ENCODE measurements at places on chromosomes 1 and 21. TPM values are rescaled to one million over a fixed set of nuclear protein-coding genes. Genes with fewer than 3 reads are reported as not detected.

NECTIN4 gene
- 0.04 TPM for total RNA-seq

MEGF6 gene
- 20.8 TPM for total RNA-seq

KCNN3 gene
- 5.1 TPM for total RNA-seq

SIK1 gene
- 2.7 TPM for total RNA-seq

GSTM5 gene
- 19.4 TPM for total RNA-seq

WDR47 gene
- 10.8 TPM for total RNA-seq

NCSTN gene
- total RNA-seq, result 43.4 TPM

DNA sequence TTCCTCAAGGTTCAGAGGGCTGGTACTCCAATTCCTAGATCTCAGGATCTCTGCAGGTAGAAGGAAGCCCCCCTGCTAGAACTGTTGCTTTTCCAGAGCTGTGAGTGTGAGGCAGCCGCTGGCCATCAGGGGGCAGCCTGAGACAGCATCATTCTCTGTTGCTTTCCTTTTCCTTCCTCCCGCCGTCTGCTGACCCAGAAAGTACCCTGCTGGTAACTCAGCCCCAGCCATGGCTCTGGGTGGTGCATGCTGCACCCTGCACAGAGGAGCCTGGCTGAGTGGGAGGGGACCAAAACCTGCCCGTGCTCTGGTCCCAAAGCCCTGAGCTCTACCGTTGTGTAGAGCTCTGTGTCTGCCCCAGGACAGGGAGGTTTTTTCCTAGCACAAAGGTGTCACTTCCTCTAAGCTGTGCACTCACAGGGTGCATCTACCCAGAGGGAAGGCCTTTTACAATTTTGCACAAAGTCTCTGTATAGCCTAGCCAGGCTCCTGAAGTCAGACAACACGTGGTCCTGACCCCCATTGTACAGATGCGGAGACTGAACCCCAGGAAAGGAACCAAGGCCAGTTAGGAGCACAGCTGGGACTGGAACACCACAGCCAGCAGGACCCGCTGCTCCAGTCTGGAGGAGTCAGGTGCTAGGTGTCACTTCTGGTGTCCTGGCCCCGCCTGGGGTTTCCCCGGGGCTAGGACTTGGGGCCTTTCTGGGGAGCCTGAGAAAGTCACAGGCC is 5.6 kb upstream of the FAM131C start:
- peak; percentile 83 for DNase-seq

DNA sequence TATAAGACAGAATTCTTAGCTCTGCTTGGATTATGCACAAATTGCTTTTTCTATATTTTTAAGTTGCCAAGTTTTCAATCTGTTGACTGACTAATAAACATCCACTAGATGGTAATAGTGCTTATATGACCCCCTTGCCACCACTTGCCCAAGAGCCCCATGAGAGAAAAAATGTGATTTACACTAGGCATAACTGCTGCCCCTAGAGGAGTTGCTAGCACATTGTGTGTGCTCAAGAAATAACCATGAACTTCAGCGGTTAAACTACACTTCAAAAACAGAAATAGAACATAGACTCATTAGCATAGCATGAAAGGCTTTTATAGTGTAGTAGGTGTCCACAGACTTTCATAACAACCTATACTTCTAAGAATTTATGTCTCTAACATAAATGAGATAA is 61.4 kb downstream of the BRINP3 start:
- no peak for DNase-seq

DNA sequence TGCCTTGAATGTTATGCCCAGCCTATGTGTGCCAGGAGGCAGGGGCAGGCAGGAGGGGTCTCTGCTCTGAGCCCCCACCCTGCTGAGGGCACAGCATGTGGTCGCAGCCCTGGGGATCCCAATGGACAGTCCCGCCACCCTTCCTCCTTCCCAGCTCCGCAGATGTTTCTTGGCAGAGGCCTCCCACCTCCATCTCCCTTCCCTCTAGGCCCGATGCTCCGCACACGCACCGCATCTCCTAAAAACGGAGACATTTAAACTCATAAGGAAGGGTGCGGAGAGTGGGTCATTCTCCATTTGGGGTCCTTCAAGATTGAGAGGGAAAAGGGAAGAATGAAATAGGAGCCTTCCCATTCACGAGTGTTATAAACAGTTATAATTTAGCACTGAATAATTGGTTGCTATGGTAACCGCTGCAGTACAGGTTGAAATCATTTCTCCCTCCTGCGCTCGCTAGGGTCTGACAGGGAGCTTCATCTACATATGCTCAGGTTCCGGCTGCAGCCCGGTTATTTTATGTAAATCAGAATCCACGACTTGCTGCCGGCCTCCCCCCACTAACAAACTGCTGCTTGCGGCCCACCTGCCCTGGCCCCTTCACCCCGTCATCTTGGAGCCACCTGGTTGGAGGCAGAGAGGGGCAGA is 16.0 kb downstream of the CHD5 start:
- no peak for DNase-seq

- DNase-seq, result peak; percentile 80
Measured at GRCh38 chr1:201408176-201408833, 9.2 kb upstream of the LAD1 start.

DNA sequence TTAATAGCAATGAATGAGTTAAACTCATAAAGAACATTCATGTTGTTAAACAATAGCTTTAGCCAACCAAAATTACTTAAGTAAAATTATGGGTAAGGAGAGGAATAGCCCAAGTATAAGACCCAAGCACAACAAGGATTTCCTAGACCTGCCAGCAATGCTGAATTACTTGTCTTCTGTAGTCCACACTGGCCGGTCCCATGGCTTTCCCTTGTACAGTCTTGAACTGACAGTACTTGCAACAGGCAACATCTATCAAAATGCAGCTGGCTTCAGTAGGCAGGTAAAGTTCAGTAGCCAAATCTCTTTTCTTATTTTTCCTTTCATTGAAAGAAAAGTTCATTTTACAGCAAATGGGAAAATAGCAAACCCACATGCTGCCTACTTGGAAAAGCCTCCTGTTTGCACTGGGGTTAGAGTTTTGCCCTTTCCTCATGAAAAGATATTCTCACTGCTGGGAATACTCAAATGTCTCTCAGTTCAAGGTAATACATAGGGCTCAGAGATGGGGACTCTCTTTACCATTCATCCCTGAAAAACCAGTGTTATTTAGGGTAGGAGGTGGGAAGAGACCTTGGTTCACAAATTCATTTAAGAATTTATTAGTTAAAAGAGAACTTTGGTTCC is 222.8 kb downstream of the TTLL7 start:
- DNase-seq, result no peak

- no peak for DNase-seq
Measured at GRCh38 chr21:15195768-15196167, 131.0 kb upstream of the NRIP1 start.

DNA sequence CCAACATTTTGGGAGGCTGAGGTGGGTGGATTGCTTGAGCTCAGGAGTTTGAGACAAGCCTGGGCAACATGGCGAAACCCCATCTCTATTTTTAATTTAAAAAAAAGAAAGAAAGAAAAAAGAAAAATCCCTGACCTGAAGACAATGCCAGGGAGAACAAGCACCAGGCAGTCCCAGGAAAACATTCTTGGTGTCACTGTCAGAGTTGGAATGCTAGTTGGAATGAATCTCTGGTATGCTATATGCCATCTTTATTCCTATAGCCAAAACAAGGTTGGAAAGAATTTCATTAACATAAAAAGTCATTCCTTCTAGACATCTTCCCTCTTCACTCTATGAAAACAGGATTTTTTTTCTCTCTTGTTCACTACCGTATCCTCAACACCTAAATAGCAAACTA is 2.8 kb downstream of the DNAJC8 start:
- DNase-seq, result no peak

GRCh38 chr21:38299671-38300070 is 42.9 kb downstream of the KCNJ15 start:
- no peak for DNase-seq

GRCh38 chr1:182652933-182653332 is 31.5 kb downstream of the RGS8 start:
- DNase-seq, result no peak

DNA sequence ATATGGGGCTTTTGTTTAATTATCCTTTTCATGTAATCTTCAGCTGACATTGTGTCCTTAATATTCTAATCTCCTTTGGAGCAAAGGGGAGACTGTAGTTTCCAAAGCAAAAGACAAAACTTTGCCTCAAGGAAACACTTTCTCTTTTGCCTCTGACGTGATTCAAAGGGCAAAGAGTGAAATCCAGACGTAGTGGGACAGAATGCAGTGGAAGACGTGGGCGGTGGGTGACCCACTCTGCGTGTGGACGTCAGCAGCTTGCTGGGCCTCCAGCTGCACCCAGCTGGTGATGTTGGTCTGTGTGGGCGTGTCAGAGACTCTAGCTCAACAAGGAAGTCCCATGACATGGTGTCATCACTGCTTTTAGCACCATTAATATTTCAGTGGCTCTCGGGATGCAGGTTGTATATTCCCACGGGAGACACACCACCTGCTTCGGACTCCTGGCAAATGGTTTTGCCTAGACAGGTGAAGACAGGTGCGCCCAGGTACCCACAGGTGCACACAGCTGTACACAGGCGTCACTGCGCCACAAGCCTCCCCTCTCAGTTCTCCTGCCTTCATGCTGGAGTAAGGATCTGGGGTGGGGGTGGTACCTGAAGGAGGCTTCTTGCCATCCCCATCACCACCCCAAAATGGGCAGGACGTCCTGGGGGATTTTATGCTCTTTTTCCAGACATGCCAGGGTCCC is 292.1 kb upstream of the VAMP3 start:
- peak; percentile 80 for DNase-seq

DNA sequence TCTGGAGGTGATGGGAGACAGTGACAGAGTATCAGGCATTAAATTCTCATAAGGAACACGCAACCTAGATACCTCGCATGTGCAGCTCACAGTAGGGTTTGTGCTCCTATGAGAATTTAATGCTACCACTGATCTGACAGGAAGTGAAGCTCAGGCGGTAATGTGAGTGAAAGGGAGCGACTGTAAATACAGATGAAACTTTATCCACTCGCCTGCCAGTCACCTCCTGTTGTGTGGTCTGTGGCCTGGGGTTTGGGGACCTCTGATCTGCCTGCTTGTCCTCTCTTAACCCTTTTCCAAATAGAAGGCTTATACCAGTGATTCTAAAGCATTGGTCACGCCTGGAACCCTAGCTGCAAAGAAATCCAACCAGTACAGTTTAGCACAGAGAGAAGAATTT is 15.3 kb downstream of the GABPA start:
- DNase-seq, result no peak

DNA sequence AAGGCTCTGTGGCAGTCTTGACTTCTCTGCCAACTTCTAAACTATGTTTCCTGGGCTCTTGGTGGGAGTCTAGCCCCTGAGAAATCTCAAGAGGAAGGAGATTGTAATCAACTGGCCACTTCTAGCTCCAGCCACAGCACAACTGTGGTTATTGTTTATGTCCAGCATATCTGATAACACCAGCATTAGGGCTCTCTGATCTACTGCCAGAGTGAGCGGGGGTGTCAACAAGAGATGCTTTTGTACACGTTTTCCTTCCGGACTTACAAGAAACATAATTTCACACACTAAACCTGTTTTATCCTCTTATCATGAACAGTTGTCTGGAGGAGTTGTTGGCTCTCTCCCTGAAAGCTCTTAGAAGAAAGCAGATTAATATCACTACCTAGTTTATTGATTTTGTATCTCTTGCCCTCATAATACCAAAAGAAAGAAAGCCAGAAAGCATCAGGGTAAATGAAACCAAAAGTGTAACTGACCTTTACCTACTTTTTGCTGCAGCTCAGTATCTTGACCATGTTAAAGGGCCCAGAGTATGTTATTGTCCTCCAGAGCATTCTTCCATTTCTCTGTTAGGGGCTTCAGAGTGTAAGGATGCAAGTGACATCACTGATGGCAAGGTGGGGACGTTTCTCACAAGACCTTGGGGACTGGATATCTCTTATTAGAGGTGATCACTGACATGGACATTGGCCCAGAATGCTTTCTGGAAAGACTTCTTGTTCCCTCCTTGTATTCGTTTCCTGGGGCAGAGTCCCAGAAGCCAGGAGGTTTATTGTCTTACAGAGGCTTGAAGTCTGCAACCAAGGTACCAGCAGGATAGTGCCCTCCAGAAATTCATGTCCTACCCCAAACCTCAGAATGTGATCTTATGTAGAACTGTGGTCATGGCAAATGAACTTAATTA is 9.6 kb upstream of the SH2D1B start:
- DNase-seq, result no peak

DNA sequence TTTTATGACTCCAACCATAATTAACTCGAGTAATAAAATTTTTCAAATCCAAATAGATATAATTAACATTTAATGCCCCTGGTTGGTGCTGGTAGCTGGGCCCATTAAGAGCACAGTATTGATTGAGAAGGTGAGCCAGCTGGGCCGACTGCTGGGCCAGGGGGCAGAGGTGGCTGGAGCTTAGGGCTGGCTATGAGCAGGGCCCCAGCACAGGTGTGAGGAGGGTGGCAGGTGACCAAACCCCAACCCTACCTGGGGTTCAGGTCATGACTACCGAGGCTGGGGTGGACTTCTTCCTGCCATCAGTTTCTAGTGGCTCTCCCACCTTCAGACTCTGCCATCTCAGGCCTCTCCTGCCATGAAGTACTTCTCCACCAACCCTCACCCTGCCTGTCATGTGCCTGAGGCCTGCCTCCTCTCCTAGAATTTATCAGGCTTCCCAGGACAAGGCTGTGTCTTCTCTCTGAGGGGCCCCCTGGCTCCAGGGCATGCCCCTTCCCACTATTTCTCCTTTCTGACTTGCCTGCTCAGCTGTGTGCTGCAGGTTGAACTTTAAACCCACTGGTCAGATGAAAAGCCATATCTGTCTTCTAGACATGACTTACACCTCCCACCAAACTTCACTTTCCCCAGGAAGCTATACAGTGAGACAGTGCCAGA is 85.6 kb downstream of the TMEM53 start:
- no peak for DNase-seq

- no peak for DNase-seq
Measured at GRCh38 chr21:34984356-34985058, 64.6 kb downstream of the RUNX1 start.

DNA sequence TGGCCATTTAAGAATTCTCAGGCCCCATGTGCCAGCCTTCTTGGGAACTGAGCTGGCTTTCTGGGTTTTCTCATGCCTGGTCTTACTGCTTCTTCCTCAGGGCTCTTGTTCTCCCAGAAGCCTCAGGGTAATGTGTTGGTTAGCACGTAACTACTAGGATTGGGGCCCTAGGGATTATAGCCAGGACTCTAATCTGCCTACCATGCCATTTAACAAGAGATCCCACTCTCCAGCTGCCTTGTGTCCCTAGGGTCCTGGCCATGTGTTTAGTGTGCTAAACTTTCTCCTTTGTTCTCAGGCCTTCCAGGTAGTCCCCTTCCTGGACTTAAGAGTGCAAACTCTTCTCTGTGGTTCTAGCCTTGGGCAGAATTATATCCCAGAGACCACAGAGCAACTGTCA is 2.2 kb upstream of the SH3BGRL3 start:
- no peak for DNase-seq

DNA sequence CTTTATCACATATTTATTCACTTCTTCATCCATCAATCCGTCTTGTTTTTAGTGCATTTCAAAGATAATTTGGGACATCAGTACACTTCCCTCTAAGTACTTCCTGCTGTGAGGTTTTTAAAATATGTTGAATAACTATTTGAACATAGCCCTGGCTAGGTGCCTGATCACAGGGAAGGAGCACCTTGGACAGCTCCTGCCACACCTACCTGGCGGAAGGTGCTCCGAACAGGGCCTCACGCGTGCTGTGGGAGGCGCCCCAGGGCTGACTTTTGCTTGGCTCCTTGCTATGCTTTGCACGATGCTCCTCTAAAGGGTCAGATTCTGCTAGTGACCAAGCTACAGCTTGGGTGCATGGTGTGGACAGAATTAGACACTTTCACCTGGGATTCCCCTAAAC is 4.9 kb upstream of the ATXN7L2 start:
- no peak for DNase-seq
